Pancreas (tissue), 10 donors: ENCODE measurements at places on chromosomes 5 and 9.

- DNase-seq: no peak
These were observed 2.3 kb downstream of the NINJ1 start for GRCh38 chr9:93131599-93132286.

- DNase-seq: peak; percentile 7
These were observed 81.7 kb downstream of the MUSK start for GRCh38 chr9:110750272-110750671.

- no peak for DNase-seq
These were observed 48.5 kb downstream of the MFAP3 start for GRCh38 chr5:154087260-154087659.

GRCh38 chr9:84382720-84383119 is 42.2 kb upstream of the SLC28A3 start:
- DNase-seq: no peak

DNA sequence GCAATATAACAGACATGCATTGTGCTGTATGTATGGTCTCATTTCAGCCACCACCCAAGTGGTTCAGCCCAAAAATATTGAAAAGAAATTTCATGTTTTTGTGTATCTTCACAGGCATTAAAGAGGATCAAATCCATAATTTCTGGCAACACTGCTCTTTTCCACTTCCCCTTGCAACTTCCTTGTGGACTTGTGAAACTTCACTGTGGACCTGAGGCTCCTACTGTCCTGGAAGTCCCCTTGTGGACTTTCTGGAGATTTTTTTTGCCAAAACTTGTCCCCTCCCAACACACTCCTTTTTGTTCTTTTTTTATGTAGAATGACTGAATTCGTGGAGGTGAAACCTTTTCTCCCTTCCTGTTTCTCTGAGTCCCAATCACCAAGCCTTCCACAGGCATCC is 14.3 kb downstream of the OTULINL start:
- DNase-seq: no peak

GRCh38 chr5:79544131-79544530 is 30.2 kb upstream of the HOMER1 start:
- DNase-seq: no peak

DNA sequence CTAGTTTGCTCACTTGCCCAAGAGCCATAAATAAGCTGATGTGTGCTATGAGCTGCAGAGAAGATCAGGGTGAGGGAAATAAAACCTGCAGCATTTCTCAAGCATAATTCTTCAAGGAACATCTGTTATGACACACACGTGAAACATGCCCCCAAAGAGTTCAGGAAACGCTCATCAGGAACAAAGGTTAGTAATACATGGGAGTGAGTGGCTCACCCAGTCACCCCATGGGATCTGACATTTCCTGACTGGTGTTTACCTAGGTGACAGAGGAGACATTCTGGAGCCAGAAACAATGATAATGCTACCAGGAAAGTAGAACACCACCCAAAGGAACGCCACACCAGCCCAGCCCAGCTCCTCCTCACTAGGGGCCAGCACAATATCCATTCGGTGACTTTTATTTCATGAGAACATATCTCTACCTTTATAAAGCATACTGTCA is 66.0 kb downstream of the FRMD3 start:
- DNase-seq: no peak

GRCh38 chr5:158407824-158408195 is 548.9 kb upstream of the CLINT1 start:
- DNase-seq: no peak

DNA sequence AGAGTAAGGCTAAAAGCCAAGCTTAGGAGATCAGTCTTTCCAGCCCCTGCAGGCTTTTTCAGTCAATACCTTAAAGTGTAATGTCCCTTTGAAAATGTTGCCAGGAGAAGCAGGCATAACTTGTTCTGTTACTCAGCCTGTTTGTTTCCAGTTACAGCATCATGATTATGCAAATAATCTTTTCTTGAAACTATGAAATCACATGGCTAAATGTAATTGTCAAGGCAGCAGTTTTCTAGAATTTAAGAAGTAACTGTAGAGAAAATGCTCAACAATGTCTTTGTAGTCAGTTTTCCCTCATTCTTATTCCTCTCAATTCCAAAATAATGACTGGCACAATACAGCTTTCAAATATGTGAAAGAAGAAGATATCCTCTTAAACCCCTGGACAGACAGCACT is 1.9 kb upstream of the GPR107 start:
- no peak for DNase-seq

- no peak for DNase-seq
These were observed 86.1 kb downstream of the SH3TC2 start for GRCh38 chr5:148976569-148977381.
